ENCODE measurements at places on chromosomes 12 and 14. TPM values are rescaled to one million over a fixed set of nuclear protein-coding genes. Genes with fewer than 3 reads are reported as not detected.

Gene SENP1
- total RNA-seq: 26.3 TPM

Gene KRT71
- not detected for total RNA-seq

Gene CAPZA3
- not detected for total RNA-seq

- no peak for DNase-seq
These were observed 38.4 kb upstream of the TMEM132C start for GRCh38 chr12:128228581-128228980.

DNA sequence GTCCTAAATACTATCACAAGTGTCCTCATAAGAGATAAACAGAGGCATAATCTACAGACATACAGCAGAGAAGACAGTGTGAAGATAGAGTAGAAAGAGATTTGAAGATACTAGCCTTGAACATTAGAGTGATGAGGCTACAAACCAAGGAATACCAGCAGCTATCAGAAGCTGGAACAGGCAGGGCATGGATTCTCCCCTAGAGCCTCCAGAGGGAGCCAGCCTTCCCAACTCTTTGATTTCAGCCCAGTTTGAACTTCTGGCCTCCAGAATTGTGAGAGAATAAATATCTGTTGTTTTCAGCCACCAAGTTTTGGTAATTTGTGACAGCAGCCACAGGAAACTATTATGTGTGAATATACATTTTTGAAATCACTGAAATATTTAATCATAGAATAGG is 47.2 kb downstream of the CCDC91 start:
- DNase-seq: no peak

Measured in spinal cord (tissue), 10 donors.